NCI-H1105 (cell line): ENCODE measurements at places on chromosomes 2 and 18.

DNA sequence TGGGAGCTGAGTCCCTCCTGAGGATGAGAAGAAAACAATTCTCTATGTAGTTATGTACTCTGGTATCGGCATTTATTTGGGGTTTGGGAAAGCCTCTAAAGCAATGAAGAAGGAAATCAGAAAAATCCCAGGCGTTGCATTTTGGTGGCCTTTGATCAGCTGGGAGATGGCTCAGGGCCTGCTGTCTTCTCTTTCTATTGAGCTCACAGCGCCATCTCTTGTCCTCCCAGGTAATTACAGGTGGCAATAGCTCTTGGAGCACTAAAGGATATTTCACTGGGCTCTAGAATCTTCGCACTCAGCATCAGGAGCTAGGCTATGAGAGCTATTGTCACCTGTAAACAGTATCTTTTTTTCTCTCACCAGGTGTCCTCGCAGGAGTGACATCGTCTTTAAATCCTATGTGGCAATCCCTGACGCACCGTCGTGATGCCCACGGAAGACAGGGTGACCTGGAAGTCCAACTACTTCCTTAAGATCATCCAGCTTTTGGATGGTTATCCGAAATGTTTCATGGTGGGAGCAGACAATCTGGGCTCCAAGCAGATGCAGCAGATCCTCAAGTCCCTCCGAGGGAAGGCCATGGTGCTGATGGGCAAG is 76.1 kb upstream of the PMAIP1 start:
- peak; percentile 82 for DNase-seq

- DNase-seq = no peak
Observed at GRCh38 chr2:149849591-149849990, 262.0 kb upstream of the MMADHC start.

GRCh38 chr2:239157771-239158170 is 243.0 kb downstream of the HDAC4 start:
- no peak for DNase-seq

DNA sequence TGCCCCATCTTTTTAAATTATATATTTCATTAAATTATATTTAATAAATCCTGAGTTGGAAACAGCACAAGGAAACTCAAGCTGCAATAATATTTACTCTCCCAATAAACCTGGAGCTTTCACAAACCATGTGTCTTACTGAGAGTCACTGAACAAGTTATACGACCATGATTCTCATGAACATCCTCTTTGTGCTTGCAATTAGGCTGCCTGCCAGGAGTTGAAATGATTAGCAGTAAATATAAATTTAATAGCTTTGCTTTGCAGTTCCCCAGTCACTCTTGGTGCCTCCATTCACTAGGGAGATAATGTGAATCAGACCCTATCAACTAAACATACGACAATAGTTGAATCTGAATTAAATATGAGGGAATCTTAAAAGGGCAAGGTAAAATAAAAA is 905.1 kb downstream of the NRXN1 start:
- DNase-seq = peak; percentile 95

DNA sequence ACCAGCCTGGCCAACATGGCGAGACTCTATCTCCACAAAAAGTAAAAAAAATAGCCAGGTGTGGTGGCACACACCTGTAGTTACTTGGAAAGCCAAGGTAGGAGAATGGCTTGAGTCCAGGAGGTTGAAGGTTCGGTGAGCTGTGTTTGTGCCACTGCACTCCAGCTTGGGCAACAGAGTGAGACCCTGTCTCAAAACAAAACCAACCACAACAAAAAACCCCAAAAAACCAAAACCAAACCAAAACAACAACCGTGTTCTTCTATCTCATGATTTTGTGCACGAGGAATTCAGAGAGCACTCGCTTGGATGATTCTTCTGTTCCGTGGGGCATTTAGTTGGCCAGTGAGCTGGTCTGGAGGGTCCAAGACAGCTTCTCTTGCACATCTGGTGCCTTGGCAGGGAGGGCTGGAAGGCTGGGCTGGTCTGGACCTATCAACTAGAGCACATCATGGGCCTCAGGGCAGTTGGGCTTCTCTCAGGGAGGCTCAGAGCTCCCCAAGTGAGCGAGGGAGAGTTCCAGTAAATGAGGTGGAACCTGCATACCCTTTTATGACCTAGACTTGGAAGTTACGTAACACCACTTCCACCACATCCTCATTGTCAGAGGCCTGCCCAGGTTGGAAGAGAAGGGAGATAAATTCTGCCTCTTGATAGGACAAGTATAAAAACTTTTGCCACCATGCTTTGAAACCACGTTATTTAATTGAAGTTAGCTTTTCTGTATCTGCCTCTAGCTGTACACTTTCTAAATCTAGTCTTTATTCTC is 25.2 kb downstream of the SIX2 start:
- DNase-seq = no peak

DNA sequence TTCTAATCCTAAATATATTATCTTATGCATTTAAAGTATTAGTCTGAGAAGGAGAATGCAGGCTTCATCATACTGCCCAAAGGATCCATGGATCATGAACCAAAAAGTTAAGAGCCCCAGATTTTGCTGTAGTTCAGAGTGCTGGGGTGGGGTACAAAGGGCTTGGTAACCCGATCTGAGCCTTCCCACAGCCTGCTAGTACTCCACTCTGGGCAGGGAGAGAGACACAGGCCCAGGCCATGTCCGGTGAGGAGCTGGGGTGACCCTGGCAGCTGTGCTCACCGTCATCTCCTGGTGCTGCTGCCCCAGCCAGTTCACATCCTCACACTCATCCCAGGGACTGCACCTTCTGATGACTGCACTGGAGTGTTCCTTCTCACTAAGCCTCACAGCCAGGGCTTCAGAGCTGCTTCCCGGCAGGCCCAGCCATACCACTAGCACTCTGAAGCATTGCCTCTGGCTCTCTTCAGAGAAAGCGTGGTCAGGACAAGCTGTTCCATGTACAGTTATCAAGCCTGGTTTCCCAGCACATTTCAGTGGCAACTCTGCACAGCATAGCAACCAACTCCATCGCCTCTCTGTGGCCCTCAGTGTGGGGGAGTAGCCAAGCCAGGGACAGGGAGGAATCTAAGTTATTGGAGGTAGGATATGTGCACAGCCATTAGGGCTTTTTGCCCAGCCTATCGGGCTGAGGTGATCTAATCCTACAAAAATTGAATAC is 189.0 kb upstream of the CTAGE1 start:
- no peak for DNase-seq

- DNase-seq = no peak
Observed at GRCh38 chr2:160322320-160322719, 122.2 kb upstream of the ITGB6 start.

GRCh38 chr18:46055838-46056230 is 16.2 kb downstream of the PSTPIP2 start:
- no peak for DNase-seq

- DNase-seq = no peak
Observed at GRCh38 chr2:120593921-120594686, 141.6 kb upstream of the GLI2 start.

DNA sequence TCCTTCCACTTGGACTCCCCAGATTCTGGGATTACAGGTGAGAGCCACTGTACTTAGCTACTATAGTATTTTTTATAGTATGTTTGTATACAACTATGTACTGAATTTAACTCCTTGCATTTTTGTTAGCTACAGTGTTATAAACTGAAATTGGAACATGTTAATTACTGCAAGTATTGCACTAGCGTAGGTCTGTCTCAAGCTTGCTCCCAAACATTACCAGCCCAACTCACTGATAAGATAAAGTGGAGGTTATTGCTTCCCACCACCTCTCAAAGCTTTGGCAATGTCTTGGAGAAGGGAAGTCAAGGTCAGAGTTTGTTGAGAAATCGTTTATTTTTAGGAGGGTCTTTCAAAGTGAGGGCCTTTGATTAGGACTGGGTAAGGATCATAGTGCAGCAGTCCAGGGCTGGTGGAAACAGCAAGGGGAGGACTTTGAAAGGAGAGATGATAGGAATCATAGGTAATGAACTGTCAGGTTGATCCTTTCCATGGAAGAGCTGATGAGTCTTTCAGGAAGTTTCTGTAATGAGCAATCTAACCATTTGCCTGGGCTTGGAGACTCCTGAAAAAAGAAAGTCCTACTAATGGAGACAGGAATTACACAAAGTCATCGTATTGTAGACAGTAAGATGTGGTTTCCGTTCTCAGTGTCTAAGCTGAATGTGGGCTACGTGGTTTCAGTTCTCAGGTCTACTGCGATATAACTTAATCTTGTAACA is 257.1 kb downstream of the MYO3B start:
- DNase-seq = no peak

- DNase-seq = no peak
Observed at GRCh38 chr2:126370201-126370600, 285.8 kb upstream of the GYPC start.

GRCh38 chr2:164388511-164388910 is 232.8 kb downstream of the GRB14 start:
- no peak for DNase-seq

DNA sequence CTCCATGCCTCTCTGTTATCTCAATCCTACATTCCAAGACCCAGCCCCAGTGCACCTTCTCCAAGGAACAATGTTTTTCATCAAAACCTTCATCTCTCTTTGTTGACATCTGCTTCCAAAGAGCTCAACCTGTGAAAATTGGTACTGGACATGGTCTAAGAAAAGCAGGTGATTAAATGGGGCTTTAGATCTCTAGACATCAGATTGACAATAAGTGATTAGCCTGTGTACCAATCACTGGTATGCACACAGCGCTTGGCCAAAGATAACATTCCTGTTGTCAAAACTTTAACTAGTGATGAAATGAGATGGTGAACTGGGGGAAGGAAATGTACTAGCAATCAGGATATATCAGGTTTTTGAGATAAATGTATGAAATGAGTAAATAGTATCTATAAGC is 183.3 kb downstream of the TDRD15 start:
- no peak for DNase-seq

- DNase-seq = no peak
Observed at GRCh38 chr2:145753966-145754365, 1234.0 kb upstream of the ZEB2 start.

- DNase-seq = peak; percentile 16
Observed at GRCh38 chr18:36693931-36694620, 134.7 kb downstream of the TPGS2 start.

- DNase-seq = no peak
Observed at GRCh38 chr2:16014041-16014787, 73.9 kb downstream of the MYCN start.

DNA sequence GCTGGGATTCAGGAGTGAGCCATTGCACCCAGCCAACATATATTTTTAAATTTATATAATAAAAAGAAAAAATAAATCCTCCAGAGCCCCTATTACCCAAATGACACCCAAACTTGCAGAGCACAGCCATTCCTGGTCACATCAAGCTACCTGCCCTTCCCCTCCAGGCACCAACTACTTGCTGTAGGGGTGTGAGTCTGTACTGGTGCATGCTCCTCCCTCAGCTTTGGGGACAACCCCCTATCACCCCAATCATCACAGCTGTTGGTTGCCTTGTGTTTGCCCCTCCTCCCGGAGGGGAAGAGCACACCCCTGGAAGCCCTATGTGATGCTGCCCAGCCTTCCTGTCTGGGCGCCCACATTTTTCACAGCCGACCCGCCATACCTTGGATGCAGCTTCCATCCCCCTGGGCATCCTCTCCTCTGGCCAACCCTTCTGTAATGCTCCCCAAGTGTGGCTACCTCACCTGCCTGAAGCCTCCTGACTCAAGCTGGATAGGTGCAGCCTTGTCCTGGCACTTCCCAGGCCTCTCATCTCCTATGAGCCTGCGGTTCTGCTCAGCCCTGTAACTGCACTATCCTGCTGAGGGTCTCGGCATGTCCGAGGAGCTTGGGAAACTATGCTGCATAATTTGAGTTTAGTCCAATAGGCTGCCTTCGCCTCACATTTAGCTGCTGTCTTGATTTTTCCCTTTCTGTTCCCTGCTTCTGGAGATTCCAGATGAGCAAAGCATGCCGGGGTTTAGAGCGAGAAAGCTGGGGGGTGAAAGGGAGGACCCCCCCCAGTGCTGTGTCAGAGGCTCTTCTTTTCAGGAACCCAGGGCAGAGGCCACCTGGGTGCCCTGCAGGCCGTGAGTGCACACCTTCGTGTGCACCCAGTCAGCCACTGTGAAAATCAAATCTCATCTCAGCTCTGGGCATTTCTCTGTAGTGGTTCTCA is 27.2 kb downstream of the CHST10 start:
- no peak for DNase-seq

DNA sequence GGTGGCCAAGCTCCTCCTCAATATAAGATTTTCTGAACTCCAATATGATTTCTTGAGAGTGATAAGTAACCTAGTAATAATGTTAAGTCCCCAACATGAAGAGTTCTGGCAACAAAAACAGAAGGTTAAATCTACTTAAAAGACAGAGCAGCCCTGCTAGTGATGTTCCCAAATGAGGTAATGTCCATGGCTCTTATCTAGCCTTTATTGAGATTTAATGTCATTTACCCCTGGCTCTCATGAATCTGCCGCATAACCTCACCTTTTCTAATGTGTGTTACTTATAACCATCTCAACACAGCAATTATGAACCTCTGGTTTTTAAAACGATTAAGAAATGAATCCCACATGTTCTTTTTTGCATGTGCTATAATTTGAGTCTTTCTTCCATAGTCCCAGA is 167.5 kb upstream of the ZFP36L2 start:
- no peak for DNase-seq

- no peak for DNase-seq
Observed at GRCh38 chr18:3649135-3649632, 199.2 kb downstream of the TGIF1 start.

GRCh38 chr2:196330645-196331044 is 159.3 kb upstream of the STK17B start:
- DNase-seq = peak; percentile 41

GRCh38 chr2:119259296-119259860 is 35.7 kb downstream of the STEAP3 start:
- no peak for DNase-seq

DNA sequence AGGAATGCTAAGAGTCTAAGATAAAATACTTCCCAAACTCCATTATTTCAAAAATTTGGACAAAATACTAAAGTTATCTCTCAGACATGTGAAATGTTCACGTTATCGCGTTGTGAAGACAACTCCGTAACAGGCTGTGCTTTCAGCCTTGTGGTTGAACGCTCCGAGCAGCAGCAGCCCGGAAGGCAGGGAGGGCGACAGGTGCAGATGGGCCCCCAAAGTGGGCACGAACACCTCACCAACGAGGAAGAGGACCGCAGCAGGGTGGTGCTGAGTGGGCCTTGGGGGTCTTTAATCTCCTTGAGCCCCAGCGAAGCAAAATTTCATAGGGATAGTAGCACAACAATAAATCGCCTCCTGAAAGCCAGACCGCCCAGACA is 1.0 kb upstream of the FAM110C start:
- no peak for DNase-seq

DNA sequence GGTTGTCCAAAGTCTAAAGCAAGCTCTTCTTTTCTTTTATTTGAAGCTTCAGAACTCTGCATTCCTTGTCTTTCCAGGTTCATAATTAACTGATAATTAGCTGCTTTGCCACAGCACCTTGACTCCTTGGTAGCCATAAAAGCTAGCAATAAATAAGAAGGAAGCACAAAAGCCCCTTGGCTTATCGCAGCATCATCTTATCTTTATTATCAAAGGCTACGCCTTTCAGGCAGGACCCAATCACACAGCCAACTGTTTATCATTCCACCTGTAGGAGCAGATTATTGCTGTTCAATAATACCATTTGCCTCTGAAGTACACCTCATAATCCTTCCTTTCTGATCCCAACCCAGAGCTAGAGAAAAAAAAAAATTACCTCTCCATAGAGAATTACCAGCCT is 489.2 kb downstream of the SATB2 start:
- no peak for DNase-seq
